ENCODE measurements at places on chromosomes 2 and 18.

DNA sequence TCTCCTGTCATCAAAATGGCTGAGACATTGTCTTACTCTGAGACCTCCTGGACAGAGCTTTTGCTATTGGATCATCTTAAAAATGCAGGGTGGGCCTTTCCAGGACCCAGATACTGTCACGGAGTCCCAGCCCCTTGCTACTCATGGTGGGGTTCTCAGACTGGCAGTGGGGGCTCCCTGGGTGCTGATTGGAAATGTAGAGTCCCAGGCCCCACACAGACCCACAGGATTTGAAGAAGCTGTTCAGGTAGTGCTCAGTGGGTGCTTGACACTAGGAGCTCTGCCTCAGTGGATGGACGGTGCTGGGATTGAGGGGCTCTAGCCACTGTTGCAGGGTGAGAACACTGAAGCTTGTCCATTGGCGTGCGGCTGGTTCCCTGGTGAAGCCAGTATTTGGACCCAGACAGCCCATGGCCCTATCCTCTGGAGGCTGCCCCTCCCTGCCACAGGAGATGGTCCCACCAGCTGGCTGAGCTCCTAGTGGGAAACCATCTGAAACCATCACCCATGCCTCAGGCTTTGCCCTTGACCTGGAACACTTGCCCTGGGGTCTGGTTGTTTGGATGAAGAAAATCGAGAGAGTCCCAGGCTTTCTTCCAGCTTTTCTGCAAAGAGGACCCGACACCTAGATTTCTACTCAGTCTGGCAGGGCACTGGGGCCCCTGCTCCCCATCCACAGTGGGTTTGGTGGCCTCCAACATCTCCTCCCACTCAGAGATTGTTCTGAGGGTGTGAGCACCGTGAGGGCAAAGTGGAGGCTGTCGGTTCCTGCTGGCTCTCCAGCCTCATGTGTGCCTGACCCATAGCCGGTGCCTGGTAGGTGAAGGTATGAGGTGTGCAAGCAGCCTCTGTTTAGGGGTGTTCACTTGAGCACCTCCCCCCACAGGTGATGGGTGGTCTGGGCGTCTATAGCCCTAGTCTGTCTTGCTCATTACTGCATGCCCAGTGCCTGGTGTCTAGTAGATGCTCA lies 30.1 kb downstream of the MROH2A start:
- DNase-seq, result peak; percentile 14

DNA sequence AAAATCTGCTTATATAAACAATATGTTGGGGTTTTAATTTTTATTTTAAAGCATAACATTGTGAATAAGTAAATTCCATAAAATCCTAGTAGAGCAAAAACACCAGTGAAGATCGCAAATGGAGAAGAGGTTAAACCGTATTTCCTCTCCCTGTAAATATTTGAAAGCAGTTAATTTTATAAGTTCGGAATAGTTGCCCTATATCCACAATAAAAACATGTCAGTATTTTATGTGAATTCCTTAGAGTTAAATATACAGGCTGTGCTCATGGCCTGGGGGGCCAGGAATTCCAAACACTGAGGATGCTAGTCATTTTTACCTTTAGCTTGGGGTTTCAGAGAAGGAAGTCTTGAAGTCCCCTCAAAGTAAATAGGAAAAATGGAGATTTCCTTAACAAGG lies 135.0 kb downstream of the FIGN start:
- DNase-seq, result no peak

- no peak for DNase-seq
Measured at GRCh38 chr2:69083235-69083748, 70.3 kb downstream of the ANTXR1 start.

GRCh38 chr2:284896-285492 lies 2.9 kb downstream of the ALKAL2 start:
- no peak for DNase-seq

DNA sequence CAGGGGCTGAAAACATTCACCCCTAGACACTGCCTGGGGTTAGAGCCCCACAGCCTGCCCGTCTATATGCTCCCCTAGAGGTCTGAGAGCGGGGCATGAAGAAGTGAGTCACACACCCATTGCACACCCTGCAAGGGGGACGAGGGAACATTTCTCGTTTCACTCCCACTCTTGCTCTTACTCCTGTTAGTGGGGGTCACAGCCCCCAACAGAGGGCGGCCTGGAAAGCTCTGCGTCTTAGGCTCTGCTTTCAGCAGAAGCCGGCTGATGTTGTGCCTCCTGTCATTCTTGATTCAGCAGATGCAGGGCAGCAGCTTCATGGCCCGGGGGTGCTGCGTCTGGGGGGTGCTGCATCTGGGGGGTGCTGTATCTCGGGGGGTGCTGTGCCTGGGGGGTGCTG lies 141.3 kb downstream of the ASB1 start:
- no peak for DNase-seq

GRCh38 chr2:209121691-209122090 lies 302.2 kb upstream of the MAP2 start:
- no peak for DNase-seq

DNA sequence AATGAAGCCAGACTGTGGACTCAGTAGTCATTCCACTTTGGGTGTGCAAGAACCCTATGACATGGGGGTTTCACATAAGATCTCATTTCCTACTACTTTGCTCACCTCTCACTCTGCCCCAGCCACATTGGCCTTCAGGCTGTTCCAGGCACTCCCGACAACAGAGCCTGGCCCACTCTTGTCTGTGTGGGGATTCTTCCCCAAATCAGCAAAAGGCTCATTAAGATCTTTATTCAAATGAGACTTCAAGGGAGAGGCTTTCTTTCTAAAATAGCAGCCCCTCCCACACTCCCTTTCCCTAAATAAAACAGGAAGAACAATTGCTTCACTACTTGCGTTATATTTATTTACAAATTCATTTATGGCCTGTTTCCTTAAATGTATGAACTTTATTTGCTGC lies 3.5 kb upstream of the CDC42EP3 start:
- DNase-seq, result no peak

GRCh38 chr2:39381653-39382052 lies 55.4 kb downstream of the MAP4K3 start:
- DNase-seq, result no peak

GRCh38 chr2:187710791-187711521 lies 156.7 kb upstream of the TFPI start:
- DNase-seq, result no peak

DNA sequence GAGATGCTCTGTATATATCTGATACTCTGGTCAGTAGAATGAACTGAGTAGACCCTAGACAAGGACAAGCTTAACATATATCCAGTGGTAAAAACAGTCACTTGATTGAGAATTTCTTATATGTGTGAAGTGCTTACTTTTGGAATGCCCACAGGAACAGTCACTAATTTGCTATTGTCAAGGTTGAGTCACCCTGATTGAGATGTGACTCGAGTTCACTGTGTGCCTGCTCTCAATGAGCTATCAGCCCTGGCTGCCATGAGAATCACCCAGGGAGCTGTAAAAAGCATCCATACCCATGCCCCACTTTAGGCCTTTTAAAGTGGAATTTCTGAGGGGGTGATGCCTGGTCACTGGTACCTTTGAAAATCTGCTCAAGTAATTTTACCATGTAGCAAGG lies 283.7 kb downstream of the SUCLG1 start:
- no peak for DNase-seq

DNA sequence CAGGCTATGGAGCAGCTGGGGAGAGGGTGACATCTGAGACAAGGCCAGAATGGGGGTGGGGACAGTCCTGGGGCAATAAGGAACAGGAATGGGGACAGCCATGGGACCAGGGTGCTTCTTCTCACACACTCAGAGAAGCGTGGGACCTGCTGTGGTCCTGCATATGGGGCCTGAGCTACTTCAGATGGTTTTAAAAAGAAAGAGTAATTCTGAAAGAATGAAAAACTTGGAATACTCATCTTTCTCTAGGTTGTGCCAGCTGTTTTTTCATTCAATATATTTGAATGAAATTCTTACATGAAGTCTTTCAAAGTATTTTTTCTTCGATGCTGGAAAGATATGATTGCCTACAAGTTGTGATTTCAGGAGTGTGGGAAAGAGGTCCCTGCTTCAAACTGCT lies 227.5 kb upstream of the APCDD1 start:
- DNase-seq, result no peak

DNA sequence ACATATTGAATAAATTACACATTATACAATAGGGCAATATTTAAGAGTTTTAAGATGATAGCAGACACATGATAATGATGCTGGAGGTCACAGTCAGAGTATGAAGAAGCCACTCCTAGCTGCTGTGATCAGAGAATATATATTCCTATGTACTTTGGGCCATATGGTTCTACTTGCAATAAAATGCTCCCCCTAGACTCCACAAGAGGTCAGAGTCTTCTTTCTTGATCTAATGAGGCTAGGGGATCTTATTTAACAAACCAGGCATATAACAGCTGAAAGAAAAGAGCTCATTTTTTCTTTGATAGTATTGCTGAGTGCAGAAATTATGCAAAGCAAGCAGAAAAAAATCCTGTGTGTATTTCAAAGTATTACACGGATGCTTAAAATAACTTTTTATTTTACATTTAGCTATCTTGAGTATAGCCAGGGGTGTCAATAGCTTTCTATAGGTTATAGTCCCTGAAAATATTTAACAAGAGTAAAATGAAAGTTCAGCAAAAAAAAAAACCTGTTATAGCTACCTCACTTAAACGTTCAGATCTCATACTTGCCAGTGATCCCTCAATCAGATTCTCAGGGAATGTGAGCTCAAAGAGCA lies 748.7 kb upstream of the CHAC2 start:
- DNase-seq, result no peak

DNA sequence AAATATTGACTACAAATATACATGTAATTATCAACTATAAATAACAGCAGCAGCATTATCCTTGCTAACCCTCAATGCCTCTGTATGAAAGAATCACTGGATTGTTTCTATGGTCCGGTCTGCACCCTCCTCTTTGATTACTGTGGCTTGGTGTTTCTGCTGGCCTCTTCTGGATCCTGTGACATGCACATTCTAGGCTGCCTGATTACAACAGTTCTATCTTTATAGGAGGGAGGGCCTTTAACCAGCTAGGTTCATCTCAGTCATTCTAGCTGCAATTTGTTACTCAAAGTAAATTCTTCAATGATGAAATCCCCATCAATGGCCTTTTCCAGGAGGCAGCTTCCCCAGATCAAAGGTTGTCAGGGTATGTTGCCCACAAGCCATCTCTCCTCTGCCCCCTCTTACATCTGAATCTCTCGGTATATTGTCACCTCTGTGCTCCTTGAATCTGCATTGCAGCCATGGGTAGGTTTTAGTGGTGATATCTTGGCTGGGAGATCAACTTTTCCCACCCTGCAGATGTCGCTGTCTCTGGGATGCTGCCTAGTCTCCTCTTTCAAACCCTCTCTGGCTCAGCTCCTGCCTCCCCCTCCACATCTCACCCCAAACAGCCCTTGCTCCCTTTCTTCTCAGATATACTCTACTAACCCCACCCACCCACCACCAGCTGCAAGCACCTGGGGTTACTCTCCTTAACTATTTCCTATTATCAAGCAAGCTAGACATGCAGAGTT lies 106.2 kb upstream of the BZW1 start:
- DNase-seq, result no peak

DNA sequence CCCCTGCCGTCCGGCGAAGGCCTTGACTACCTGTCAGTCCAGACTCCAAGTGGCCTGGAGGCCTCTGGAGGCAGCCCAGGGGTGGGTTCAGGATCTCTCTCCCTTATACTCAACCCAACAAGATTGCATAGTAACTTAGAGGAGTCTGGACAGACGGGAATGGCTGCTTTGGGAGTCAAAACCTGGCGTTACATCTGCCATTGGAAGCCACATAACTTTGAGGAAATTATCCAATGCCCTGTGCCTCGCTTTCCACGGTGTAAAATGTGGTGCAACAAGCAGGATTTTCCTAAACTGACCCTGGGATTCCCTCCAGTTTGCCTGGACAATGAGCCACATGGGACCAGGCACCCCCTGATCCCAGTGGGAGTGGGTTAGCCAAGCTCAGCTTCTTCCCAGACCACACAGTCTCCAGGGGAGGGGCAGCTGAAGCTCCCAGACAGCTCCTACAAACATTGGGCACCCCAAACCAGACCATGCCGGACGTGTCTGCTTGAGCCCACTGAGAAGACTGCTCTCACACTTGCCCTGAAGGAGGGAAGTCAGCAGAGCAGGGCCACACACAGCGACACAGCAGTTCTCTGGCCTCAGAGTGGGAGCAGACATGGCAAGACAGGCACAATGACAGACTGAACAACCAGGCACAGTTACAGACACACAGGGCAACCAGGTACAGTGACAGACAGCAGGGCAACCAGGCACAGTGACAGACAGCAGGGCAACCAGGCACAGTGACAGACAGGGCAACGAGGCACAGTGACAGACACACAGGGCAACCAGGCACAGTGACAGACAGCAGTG lies 65.6 kb upstream of the RAB6C start:
- DNase-seq, result no peak

- no peak for DNase-seq
Measured at GRCh38 chr2:47230418-47230817, 75.3 kb upstream of the STPG4 start.

GRCh38 chr2:72013726-72014125 lies 133.9 kb downstream of the CYP26B1 start:
- DNase-seq, result no peak

- no peak for DNase-seq
Measured at GRCh38 chr18:74625157-74625556, 27.5 kb downstream of the ZNF407 start.

GRCh38 chr2:46569061-46569560 lies 89.7 kb downstream of the TMEM247 start:
- no peak for DNase-seq

- no peak for DNase-seq
Measured at GRCh38 chr2:237364655-237365054, 49.3 kb downstream of the COL6A3 start.

GRCh38 chr2:42047488-42048298 lies at the start of gene PKDCC:
Gene PKDCC (plus strand): TSS chr2:42048021. CDS start chr2:42048200, 179 bp downstream.
- DNase-seq, result no peak

DNA sequence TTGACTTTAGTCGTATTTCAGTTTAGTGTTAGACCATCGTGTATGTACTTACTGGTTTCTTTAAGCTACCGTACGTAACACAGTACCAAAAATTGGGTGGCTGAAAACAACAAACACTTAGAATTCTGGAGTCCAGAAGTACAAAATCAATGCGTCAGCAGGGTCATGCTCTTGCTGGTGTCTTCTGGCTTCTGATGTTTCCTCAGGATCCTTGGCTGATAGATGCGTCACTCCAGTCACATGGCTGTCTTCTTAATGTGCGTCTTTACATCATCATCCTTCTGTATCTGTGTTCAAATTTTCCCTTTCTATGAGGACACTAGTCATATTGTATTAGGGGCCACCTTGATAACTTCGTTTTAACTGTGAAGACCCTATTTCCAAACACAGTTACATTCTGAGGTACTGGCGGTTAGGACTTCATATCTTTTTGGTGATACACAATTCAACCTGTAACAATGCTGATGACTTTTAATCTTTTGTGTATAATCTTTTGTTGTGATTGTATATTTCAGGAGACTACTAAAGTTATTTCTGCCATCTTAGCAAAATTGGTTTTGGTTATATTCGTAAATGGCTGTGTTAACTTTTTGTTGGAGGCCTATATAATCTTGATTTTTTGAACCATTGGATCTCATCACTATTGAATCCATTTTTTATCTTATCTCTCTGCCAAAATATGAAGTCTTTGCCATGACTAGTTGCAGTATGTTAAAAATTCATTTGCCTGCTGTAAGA lies 25.4 kb downstream of the ACTR3 start:
- no peak for DNase-seq

All from activated CD4-positive, CD25-positive, alpha-beta regulatory T cell treated with anti-CD3 and anti-CD28 coated beads, Interleukin-2, amount 50 U/mL, for 72 hours (primary cell).